ENCODE measurements at places on chromosomes 12 and 14.

GRCh38 chr14:61872452-61872851 lies 110.2 kb downstream of the SNAPC1 start:
- DNase-seq: no peak

DNA sequence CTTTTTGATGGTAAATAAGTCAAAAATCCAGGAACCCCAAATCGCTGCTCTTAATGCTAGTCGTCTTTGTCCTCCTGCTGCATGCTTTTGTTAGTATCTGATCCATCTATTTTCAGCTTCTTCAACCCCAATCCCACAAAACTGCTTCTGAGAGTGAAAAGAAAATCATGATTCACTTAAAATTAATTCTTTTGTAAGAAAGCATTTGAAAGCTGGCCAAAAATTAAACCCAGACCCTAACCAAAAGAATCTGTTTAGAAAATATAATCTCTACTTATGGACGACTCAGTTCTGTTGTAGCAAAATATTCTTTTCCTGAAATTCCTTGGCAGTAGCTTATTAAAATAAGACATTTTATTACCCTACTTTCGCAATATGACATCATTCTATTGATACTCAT lies 443.6 kb upstream of the SYT1 start:
- DNase-seq: no peak

- DNase-seq: no peak
Measured at GRCh38 chr14:69643430-69644200, 32.2 kb downstream of the SUSD6 start.

GRCh38 chr12:90233168-90234100 lies 524.8 kb upstream of the ATP2B1 start:
- no peak for DNase-seq

DNA sequence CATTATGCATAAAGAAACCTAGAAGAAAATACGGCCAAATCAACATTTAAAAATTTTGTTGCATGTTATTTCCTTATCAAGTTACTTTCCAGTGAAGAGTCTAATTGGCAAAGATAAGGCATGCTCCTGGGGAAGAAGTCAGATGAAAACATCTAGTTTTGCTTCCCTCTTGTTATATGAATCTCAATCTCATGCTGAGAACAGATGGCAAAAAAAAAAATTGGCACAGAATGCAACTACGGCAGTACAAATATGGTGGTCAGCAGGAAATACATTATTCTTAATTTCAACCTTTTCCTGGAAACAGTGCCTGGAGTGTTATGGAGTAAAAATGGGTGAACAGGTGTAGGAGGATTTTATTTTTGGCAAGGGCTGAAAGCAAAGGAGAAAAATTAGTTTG lies 32.8 kb downstream of the HECTD4 start:
- DNase-seq: no peak

DNA sequence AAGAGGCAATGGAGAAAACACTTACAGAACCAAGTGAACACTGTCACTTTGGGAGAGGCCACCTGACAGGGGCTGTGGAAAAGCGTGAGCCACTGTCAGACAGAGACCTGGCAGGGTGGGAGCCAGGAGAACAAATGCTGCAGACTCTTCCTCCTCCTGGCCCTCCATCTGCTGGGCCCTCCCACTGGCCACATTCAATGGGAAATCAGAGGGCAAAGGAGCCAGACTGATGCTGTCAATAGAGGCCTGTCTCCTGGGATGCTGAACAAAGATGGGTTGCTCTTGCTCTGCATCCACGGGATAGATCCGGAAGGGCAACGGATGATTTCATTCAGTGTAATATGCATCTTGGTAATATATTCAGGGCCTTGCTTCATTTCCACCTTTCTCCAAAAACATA lies 44.9 kb upstream of the BCAT1 start:
- DNase-seq: no peak
